Central memory CD8-positive, alpha-beta T cell (primary cell): ENCODE measurements at places on chromosomes 13 and 19.

GRCh38 chr13:35925669-35926068, 205.5 kb downstream of the DCLK1 start:
- DNase-seq: no peak

- DNase-seq: no peak
Observed at GRCh38 chr13:108346376-108346775, 76.9 kb downstream of the TNFSF13B start.

GRCh38 chr13:104553186-104553585, 1487.0 kb upstream of the SLC10A2 start:
- DNase-seq: no peak

DNA sequence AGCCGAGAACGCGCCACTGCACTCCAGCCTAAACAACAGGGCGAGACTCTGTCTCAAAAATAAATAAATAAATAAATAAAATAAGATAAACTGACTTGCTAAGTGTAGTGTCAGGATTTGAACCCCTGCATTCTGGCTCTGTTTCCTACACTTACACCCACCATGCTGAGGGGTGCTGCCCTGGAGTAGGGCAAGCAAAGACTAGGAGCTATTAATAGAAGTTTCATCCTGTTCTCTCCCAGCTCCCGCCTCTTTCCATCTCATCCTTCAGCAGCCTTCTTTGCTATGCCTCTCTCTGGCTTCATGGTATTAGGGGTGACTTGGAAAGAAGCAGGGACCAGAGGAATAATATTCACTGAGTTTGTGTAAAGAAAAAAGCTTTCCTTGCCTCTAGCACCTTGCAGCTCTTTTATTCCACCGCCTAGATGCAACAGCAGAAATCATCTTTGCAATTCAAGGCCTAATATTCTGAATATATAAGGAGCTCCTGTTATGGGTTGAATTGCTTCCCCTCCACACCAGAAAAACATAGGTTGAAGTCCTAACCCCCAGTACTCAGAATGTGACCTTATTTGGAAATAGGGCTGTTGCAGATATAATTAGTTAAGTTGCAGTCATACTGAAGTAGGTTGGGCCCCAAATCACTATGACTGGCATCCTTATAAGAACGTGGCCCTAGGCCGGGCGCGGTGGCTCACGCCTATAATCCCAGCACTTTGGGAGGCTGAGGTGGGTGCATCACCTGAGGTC, 8.7 kb upstream of the PLAUR start:
- no peak for DNase-seq

DNA sequence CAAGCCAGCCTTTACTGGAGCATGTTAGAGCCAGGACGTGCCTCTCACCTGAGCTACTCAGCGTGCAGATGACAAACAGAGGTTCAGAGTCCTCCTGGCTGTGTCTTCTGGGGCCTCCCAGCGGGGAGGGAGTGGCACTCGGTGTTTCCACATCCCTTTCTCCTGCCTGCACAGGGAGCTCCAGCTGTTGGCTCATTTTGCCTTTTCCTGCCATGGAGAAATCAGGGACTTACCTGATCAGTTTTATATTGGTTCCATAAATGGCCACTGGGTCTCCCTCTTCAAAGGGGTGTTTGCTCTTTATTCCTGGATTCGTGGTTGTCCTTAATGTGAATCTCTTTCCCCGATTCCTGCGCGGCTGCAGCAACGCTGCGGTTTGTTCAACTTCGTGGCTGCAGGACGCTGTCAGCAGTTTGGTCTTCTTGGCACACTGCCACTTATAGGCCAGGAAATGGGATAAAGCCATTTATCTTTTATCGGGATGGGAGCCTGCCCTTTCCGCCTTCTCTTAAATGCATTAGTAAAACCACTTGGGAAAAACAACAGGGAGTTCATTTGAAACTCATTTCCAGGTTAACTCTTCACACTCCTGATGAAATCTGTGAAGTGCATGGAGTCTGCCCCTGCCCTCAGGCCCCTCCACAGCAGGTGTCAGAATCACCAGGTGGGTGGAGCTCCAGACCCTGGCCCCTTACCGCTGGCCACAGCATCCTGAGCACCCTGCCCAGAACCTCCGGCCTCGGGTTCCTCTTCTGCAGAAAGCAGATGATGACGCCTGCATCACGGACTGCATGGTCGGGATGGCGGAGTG, 39.8 kb upstream of the MCF2L start:
- DNase-seq: no peak

DNA sequence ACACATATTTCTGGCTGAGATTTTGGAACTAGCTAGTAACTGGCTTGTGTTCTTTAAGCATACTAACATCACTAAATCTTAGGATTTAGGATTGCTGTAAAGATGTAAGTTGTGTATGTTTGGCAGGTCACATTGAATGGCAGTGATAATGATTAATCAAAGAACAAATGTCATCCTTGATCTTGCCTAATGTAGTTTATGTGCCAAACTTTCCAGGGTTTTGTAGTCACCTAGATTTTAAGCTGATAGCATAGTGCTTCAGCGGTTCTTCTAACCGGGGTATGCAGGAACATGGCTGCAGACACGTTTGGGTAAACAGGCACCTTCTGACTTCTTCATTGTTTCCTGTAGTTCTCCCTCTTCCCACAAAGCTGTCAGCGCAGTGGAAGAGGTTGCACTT, 9.7 kb downstream of the CLN5 start:
- DNase-seq: no peak

GRCh38 chr13:103788061-103788652, 721.9 kb upstream of the SLC10A2 start:
- no peak for DNase-seq

GRCh38 chr13:38969187-38969586, 21.4 kb downstream of the STOML3 start:
- no peak for DNase-seq
